Thymus (tissue), 14 donors: ENCODE measurements at places on chromosomes 1 and 21. TPM values are rescaled to one million over a fixed set of nuclear protein-coding genes. Genes with fewer than 3 reads are reported as not detected.

TCP10L gene
- polyA plus RNA-seq: 2.5 TPM

C1orf94 gene
- polyA plus RNA-seq: 0.09 TPM

RNU1-2 gene
- polyA plus RNA-seq: not detected

LY9 gene
- 28.6 TPM for polyA plus RNA-seq

NKAIN1 gene
- 0.16 TPM for polyA plus RNA-seq

F3 gene
- 141 TPM for polyA plus RNA-seq

OR6N1 gene
- not detected for polyA plus RNA-seq

C8B gene
- 0.05 TPM for polyA plus RNA-seq

POU2F1 gene
- 2.6 TPM for polyA plus RNA-seq

- DNase-seq: no peak
These were observed 116.8 kb downstream of the KCNH1 start for GRCh38 chr1:211017075-211017718.

- DNase-seq: no peak
These were observed 67.6 kb downstream of the TENT5C start for GRCh38 chr1:117673405-117673804.

DNA sequence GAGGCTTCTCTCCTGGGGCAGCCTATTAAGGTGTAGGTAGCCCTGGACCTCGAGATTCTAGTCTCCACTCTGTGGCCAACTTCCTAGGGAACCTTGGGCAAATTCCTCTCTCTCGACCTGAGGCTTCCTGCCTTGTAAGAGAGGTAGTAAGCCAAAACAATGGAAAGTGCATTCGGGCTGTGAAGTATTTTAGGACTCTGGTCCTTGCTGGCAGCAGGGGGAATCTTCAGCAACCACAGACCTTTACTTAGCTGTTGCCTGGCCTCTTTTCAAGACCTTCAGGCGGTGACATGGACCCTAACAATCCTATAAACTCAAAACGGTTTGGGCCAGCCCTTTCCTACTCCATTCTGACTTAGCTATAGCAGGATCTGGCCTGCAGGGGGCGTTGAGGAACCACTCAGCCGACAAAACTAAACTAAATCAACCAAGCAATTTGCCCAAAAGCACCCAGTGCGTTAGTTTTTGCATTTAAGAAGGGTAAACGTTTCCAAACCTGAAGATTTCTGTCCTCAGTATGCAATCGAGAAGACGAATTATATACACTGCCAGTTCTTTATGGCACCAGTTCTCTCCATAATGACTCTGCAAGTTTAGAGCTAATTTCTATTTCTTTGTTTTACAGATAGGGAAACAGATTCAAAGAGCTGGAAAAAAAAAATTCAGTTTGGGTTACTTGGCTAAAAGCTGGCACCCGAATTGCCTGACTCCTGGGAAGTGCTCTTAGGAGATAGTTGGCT, 10.9 kb upstream of the SESN2 start:
- peak; percentile 94 for DNase-seq

- DNase-seq: no peak
These were observed 11.0 kb downstream of the SFPQ start for GRCh38 chr1:35181790-35182455.

DNA sequence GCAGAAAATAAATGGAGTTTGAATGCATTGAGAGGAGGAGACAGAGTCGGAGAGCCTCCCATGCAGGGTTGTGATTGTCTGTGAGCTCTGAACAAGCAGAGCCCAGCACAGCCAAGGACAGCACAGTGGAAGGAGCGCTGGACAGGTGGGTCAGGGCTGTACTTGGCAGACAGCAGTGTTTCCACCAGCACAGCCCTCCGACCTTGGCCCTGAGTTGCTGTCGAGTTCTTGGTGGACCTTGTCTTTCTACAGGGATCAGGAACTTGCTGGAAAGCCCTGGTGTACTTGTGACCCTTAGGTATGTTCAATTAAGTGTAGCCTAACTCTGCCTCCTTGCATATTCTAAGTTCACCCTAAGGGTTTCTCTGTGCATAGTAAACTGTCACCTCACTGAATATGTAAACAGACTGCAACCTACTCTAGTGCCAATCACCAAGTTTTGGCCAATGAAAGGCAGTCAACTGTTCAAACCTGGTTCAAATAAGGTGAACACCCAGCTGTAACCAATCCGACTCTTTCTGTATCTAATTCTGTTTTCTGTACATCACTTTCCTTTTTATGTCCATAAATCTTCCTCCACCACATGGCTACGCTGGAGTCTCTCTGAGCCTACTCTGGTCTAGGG, 86.6 kb upstream of the SLC25A33 start:
- no peak for DNase-seq

GRCh38 chr1:113223546-113223945, 150.5 kb downstream of the LRIG2 start:
- no peak for DNase-seq

GRCh38 chr1:15178571-15179484, 25.3 kb downstream of the TMEM51 start:
- no peak for DNase-seq

- no peak for DNase-seq
These were observed 300.8 kb upstream of the PROX1 start for GRCh38 chr1:213686983-213687382.

DNA sequence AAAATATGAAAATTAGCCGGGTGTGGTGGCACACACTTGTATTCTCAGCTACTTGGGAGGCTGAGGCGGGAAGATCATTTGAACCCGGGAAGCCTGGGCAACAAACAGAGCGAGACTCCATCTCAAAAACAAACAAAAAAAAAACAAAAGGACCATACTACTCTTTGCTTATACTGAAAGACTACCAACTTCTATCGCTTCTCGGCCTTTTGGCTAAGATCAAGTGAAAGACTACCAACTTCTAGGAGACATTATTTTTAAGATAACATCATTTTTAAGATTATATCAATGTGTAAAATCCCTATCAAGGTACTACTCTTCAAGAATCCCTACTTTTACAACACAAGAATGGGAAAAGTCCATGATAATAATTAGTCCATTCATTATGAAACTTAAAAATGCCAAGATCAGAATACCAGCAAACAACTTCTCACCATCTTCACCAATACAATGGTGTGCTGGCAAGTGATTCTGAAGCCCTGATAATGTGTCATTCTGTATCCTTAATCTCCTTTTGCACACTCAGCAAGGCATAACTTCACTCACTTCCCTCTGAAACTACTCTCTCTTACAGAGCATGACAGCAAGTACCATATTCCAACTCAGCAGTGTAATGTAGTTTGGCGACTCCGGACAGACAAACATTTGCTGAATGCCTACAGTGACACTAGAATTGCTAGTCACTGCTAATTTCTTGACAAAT, 1.7 kb downstream of the PTP4A2 start:
- no peak for DNase-seq

- no peak for DNase-seq
These were observed 9.2 kb downstream of the VANGL1 start for GRCh38 chr1:115650961-115651360.

- no peak for DNase-seq
These were observed 44.7 kb upstream of the ZBTB40 start for GRCh38 chr1:22406722-22407495.

DNA sequence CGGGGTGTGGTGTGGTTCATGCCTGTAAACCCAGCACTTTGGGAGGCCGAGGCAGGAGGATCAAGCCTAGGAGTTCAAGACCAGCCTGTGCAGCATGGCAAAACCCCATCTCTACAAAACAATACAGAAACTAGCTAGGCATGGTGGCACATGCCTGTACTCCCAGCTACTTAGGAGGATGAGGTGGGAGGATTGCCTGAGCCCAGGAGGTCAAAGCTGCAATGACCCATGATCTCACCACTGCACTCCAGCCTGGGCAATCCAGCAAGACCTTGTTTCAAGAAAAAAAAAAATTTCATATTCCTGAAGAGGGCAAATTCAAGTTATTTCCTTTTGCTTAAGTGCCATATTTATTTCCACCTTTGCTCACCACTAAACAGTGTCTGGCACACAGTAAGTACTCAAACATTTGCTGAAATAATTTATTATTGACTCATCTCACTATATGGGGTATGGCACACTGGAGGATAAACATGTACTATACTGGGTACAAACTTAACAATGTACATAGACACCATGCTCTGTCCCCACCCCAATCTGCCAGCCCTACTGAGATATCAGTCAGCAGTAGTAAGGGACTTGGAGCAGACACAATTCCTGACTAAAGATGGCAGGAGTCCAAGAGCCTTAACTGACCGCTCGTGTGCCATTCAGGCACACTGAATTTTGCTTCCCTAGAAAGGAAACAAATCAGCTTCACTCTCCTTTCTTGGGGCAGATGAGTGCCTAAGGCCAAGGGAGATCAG, 15.5 kb downstream of the MEAF6 start:
- no peak for DNase-seq

GRCh38 chr21:24716281-24716918, 890.9 kb downstream of the MRPL39 start:
- no peak for DNase-seq

GRCh38 chr1:100267284-100267683, 1.3 kb downstream of the RTCA start:
- no peak for DNase-seq
